HCT116 (cell line): ENCODE measurements at places on chromosomes 11 and 22.

GRCh38 chr11:539971-540481, 2.7 kb downstream of the LRRC56 start:
- no peak for DNase-seq

DNA sequence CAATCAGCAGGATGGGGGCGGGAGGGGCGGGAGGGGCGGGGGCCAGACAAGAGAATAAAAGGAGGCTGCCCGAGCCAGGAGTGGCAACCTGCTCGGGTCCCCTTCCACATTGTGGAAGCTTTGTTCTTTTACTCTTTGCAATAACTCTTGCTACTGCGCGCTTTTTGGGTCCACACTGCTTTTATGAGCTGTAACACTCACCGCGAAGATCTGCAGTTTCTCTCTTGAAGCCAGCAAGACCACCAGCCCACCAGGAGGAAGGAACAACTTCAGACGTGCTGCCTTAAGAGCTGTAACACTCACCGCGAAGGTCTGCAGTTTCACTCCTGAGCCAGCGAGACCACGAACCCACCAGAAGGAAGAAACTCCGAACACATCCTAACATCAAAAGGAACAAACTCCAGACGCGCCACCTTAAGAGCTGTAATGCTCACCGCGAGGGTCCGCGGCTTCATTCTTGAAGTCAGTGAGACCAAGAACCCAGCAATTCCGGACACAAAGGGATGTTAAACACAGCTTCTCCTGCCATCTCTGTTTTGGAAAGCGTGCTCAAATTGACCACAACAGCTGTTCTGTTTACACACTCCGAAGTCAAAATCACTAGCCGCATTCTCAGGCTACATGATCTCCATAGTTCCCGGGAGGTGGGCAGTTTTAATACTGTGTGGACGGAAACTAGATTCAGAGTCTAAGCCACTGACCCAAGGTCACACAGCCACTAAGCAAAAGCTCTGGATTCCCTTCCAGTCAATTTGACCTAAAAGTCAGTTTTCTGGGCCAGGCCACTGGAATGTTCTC, 11.9 kb downstream of the PLAAT2 start:
- no peak for DNase-seq

GRCh38 chr11:131331546-131331945, 38.9 kb upstream of the NTM start:
- no peak for DNase-seq

GRCh38 chr11:7530013-7530640, 16.3 kb downstream of the PPFIBP2 start:
- no peak for DNase-seq

GRCh38 chr11:43723617-43724016, 43.1 kb downstream of the HSD17B12 start:
- DNase-seq, result no peak

- DNase-seq, result no peak
Measured at GRCh38 chr22:47130883-47131631, 368.6 kb downstream of the TBC1D22A start.

GRCh38 chr22:22598144-22598543, 39.1 kb upstream of the PRAME start:
- no peak for DNase-seq

GRCh38 chr22:44486538-44486937, 11.5 kb downstream of the RTL6 start:
- DNase-seq, result no peak

GRCh38 chr11:124801636-124802312, 1.6 kb upstream of the MSANTD2 start:
- no peak for DNase-seq
